Activated naive CD4-positive, alpha-beta T cell treated with anti-CD3 and anti-CD28 coated beads for 36 hours (primary cell): ENCODE measurements at places on chromosomes 3 and 15. TPM values are rescaled to one million over a fixed set of nuclear protein-coding genes. Genes with fewer than 3 reads are reported as not detected.
A peak's percentile ranks its signal among the peaks of the same experiment; 100 is the strongest.

Gene EPHB1
- 0.32 TPM for total RNA-seq

- DNase-seq = no peak
Measured at GRCh38 chr15:65287520-65287855, 805 bp upstream of the PARP16 start.

DNA sequence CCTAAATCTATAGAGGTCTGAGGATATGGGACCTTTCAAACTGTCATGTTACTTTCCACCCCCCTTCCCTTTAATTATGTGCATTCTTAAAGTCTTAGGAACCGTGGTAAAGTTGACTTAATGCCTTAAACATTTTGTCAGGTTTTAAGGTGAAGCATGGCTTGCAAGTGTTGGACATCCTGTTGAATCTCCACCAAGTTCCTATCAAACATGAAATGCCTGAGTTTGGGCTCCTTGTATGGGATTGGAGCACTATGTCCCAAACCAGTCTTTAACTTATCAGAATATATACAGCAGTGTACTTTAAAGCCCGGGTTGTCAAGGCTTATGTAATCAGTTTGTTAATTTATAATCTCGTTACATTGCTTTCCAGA lies 1.1 kb downstream of the SNRK start:
- no peak for DNase-seq

Gene SUMF1
- 3.9 TPM for total RNA-seq

GRCh38 chr3:73614419-73614818 lies 10.3 kb downstream of the PDZRN3 start:
- DNase-seq = no peak

Gene FILIP1L
- not detected for total RNA-seq

DNA sequence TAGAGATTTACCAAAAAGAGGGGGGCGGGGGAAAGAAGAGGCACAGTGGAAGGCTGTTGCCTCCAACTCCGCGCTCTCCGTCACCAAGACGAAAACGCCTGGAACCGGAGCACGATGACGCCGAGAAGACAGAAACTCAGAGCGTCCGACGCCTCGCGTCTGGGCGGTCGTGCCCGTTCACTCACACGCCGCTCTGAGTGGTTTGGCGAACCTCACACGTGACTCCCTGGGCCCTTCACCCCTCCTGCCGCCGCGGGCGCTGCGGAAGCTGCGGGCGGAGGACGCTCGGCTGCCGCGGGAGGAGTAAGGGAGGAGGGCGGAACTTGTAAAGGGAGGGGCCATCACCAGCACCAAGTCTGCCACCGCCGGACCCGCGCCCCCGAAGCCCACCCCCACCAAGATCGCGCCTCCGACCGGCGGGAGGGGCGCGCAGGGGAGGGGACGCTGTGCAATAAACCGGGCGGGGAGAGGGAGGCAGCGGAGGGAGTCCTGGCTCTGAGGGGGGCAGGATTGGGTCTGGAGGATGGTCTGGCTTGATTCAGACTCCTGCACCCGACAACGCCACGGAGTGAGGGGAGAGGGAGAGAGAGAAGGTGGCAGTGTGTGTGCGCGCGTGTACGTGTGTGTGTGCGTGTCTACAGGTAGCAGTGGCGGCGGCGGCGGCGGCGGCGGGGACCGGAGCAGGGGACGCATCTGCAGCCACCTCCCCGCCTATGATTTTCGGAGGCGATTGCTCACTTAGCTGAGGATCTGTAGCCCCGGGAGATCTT lies 1.9 kb upstream of the NLGN1 start:
- DNase-seq = peak; percentile 60

DNA sequence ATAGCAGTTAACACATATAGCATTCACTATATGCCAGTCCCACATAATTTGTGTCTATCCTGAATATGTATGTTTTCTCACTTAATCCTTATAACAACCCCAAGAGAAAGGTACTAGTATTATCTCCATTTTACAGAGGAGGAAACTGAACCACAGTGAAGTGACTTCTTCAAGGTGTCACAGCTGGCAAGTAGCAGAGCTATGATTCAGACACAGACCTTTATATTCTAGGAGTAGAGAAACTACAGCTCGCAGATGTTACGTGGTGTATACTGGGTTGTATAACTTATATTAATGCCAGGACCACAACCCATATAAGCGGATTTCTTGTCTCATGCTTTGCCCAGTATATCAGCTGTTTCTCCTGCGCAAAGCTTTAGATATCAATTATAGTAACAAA lies 29.5 kb upstream of the ICE2 start:
- no peak for DNase-seq

- DNase-seq = no peak
Measured at GRCh38 chr3:188465311-188465710, 311.4 kb downstream of the LPP start.
